Hematopoietic multipotent progenitor cell treated with erythropoietin and hydrocortisone succinate and interleukin-3 and kit ligand, for 17 days (in vitro differentiated cells): ENCODE measurements at places on chromosomes 7 and 10.
A peak's percentile ranks its signal among the peaks of the same experiment; 100 is the strongest.

- no peak for DNase-seq
Measured at GRCh38 chr10:70807556-70807955, 8.2 kb upstream of the SGPL1 start.

DNA sequence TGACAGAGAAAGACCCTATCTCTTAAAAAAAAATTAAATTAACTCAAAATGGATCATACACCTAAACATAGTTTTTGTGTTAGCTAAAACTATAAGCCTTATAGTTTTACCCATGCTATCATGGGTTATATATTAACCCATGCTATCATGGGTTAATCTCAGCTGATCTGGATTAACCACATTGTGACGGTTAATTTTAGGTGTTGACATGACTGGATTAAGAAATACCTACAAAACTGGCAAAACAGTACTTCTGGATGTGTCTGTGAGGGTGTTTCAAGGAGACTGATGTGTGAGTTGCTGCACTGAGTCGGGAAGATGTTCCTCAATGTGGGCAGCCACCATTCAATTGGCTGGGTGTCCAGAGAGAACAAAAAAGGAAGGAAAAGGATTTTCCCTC lies 44.3 kb upstream of the FXYD4 start:
- DNase-seq: no peak

DNA sequence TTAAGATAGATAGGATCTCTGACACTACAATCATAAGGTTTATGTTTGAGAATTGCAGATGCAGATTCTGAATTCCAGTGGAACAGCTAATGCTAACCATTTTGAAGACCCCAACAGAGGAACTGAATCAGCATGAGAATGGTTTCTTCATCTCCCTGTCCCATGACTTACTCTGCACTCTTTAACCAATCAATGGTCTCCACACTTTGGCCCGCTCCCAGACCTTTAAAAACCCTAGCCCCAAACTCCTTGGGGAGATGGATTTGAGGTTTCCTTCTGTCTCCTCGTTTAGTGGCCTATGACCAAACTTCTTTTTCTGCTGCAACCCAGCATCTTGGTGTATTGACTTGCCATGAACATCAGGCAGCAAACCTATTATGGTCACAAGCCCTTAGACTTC lies 804.9 kb downstream of the LRMDA start:
- DNase-seq: no peak

- no peak for DNase-seq
Measured at GRCh38 chr10:104240078-104240477, 7.9 kb upstream of the CFAP43 start.

DNA sequence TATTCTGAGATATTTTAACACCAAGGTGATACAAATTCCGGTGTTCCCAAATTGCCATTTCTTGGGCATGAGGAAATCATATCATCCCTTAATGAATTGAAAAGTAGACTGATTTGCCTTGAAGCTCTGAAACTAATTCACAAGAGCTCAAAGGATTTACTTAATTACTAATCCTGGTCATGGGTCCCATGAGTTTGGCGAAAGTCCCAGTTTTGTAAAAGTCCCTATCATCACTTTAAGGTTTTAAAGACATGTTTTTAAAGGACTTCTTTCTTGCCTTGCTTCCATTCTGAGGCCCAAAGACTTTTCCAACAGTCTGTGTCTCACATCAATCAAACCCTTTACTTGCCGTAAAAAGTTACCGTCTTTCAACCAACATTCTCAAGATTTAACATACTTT lies 377.9 kb downstream of the DNAJB9 start:
- DNase-seq: no peak

GRCh38 chr10:78433766-78434535 lies 400.3 kb downstream of the RPS24 start:
- DNase-seq: no peak

- DNase-seq: no peak
Measured at GRCh38 chr10:2980116-2980515, 87.2 kb upstream of the PFKP start.

GRCh38 chr7:114864278-114864677 lies 57.6 kb upstream of the MDFIC start:
- DNase-seq: no peak

GRCh38 chr10:36424502-36424901 lies 700.9 kb upstream of the ANKRD30A start:
- no peak for DNase-seq

DNA sequence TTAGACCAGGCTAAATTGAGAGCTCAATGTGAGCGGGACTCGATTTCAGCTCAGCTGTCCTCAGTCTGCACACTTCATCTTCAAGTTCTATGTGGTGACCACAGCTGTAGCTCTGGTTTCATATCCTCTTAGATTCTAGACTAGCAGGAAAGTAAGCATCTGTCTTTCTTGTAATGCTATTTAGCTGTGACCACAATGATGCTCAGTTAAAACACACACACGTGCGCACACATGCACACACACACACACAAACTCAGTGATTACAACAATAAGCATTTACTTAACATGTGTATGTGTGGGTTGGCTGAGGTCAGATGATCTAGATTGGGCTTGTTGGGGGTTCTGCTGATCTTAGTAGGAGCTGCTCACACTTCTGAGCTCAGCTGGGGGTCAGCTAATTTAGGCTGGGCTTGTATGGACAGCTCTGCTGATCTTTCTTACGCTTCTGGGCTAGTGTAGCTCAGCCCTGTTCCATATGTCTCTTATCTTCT lies 82.5 kb downstream of the ZNF365 start:
- DNase-seq: no peak

GRCh38 chr10:102310361-102311024 lies 65.2 kb downstream of the GBF1 start:
- no peak for DNase-seq

DNA sequence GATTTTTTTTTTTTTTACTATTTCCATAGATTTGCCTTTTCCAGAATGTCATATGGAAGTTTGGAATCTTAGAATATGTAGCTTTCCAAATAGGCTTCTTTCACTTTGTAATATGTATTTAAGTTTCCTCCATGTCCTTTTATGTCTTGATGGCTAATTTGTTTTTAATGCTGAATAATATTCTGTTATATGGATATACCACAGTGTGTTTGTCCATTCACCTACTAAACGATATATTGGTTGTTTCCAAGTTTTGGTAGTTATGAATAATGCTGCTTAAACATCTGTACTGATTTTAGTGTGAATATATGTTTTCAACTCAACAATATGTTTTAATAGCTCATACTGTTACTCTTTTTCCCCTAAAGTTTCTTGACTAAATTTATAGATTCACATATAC lies 669.8 kb upstream of the PCDH15 start:
- no peak for DNase-seq

DNA sequence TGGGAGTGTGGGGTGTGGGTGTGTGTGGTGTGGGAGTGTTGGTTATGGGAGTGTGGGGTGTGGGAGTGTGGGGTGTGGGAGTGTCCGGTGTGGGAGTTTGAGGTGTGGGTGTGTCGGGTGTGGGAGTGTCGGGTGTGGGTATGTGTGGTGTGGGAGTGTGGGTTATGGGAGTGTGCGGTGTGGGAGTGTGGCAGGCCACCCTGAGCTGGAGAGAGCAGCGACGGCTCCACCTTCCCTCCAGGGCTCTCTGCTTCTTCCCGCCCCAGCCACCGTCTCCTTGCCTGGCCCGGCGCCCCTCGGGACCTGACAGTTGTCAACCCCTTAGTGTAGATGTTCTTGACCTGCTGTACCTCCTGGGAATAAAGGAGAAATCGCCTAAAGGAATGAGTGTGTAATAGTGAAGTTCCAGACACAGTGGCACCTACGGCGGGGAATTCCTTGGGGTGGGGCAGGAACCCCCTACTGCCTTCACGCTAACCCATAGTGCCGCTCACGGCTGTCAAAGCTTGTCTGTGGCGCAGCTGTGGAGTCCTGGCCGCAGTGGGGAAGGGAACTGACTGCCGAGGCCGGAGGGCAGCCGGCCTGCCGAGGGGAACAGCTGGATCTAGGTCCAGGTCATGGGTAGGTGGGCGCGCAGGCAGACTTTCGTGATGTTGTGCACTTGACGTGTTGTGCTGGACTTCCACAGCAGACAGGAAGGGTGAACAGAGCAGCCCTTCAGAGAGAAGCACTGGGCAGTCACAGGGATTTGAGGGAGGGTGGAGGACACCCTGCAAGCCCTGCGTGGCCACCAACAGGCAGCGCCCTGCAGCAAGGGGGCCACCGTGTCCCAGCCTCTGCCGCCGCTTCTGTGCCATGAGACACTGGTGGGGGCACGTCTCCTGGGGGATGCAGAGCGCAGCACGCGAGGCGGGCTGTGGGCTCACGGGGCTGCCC lies 49.0 kb upstream of the EN2 start:
- no peak for DNase-seq

DNA sequence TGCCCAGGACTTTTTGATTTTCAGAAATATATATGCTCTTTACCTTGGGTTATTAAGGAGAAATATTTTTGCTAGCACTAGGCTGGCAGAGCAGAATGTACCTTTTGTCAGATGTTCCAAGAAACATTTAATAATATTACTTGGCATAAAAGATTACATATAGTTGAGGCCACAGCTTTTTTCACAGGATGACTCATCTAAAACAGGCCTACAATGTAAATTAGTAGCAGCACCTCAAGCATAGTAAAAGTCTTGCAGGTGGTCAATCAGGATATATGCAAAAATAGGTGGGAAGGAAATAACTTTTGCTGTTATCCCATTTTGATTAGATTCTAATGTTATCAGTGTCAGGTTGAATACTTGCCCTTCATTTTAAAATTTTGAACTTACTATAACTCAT lies 14.9 kb upstream of the ITGB1 start:
- no peak for DNase-seq

- no peak for DNase-seq
Measured at GRCh38 chr7:22694597-22695207, 32.3 kb upstream of the IL6 start.

DNA sequence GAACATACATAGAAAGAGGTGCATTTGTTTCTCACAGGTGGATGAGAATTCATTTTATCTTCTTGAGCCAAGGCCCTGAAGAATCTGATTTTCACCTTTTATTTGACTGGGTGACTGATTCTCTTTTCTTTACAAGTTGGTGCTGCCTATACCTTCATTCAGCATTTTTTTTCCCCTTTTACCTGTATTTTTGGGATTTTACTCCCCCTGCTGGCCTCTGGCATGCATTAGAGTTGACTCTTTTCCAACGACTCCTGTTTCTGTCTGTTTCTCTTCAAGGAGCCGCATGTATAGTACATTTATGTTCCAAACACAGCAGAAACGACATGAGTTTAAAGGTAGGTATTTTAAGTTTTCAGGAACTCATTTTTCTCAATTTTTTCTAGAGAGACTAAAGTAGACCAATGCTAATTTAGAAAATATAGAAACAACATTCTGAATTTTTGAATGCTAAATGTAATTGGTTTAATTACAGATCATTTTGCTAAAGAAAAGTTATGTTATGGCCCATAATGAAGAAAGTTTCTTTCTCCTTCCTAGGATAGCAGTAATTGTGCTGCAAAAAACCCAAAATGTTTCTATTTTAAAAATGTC lies 149.8 kb upstream of the HDAC9 start:
- DNase-seq: peak; percentile 16

GRCh38 chr10:52313933-52314821 lies at the start of gene DKK1:
Gene DKK1, plus strand, starts transcription at chr10:52314281. Its CDS starts 154 bp downstream, at chr10:52314435.
- DNase-seq: no peak

GRCh38 chr7:113000316-113001020 lies 86.2 kb downstream of the GPR85 start:
- no peak for DNase-seq

GRCh38 chr7:4833691-4834600 lies 27.9 kb downstream of the PAPOLB start:
- no peak for DNase-seq

GRCh38 chr7:77458786-77459185 lies 42.6 kb upstream of the GSAP start:
- DNase-seq: no peak

DNA sequence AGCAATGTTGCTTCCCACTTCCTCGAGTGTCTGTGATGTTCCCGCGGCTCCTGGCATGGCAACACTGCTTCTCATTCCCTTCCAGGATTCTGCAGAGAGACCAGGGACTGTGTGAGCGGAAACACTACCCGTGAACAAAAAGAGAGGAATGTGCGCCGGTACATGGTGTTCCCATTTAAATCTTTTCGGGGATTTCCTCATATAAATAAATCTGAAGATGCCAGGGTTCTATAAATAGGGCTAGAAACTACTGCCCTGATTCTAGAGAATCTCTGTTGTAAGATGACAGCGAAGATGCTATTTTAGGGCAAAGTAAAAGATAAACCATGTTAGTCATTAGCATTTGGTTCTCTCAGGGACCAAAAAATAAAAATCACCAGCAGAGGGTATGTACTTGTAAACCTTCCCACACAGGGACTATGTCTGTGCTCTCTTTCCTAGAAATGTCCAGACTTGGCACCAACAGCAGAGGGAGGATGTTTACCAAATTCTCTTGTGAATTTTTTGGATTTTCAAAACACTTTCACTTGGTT lies 92.2 kb upstream of the DDC start:
- no peak for DNase-seq

- no peak for DNase-seq
Measured at GRCh38 chr7:77222819-77223218, 23.2 kb upstream of the FGL2 start.

DNA sequence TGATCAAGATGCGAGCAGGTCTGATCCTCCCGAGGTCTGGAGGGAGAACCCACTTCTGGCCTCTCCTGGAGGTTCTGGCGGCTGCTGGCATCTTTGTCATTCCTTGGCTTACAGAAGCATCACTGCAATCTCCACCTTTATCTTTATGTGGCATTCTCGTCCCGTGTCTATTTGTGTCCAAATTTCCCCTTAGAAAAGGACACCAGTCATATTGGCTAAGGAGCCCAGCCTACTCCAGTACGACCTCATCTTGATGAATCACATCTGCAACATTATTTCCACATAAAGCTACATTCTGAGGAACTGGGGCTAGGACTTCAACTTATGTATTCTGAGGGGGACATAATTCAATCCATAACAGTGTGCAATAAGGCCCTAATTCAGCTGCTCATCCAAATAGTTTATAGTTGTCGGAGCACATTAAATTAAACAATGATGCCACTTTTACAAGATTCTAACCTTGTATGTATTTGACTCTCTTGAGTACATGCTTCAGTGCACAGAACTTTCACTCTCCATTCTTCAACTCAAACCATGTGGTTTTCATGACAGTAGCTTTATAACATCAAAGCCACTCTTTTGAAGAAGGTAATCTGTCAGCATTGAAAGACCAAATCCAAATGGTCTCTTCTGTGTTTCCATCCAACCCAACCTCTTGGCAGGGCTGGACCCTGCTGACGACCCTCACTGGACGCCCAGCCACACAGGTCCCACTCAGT lies 86.2 kb upstream of the DDC start:
- no peak for DNase-seq

DNA sequence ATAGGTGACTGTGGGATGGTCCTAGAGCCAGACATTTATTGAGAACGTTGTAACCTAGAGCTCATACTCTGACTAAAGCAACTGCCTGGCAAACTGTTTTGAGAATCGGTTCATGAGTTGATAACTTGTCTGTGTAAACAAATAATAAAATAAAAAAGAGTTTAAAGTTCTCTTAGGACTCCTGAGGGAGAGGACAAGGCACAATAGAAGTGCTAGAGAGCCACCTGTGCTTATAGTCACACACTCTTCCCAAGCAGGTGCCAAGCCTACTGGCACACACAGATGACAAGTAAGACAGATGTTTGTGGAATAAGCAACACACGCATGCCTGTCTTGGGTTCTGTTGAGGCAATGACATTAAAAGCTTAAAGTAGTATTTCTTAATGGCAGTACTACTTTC lies 7.9 kb downstream of the EDRF1 start:
- no peak for DNase-seq
